ENCODE measurements at places on chromosomes 3 and 15.

DNA sequence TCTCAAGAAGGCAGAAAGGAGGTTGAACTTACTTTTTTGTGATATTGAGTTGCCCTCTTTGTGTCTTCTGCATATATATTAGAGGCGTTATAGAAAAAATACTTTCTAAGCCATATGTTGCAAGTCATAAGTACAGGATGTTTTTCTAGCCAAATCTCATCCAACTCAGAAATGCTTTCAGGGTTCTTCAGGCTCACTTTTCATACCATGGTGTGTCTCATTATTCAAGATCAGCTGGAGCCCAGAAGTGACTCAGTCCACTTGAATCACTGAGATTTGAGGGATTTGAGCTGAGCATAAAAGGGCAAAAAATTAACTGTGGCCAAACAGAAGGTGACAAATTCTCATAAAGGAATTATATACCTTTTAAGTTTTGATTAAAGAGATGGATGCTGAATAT, 157.3 kb downstream of the WNT5A start:
- DNase-seq, result peak; percentile 96

DNA sequence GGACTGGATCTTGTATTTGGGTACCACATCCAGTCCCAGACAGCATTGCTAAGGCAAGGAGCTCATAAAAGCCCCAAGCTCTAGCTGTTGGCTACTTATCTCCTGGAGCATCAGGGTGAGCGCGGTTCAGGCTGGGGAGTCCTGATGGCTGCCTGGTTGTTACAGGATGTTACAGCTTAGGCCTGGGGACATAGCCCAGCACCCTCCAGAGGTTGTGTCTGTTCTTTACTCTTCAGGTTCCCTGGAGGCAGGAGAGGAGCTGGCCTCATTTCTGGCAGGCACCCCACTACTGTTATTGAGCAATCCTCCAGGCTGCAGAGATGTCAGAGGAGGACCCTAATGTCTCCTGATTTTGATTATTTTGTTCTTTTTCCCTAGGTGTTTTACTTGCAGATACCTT, 26.6 kb downstream of the APBA2 start:
- DNase-seq, result peak; percentile 7

DNA sequence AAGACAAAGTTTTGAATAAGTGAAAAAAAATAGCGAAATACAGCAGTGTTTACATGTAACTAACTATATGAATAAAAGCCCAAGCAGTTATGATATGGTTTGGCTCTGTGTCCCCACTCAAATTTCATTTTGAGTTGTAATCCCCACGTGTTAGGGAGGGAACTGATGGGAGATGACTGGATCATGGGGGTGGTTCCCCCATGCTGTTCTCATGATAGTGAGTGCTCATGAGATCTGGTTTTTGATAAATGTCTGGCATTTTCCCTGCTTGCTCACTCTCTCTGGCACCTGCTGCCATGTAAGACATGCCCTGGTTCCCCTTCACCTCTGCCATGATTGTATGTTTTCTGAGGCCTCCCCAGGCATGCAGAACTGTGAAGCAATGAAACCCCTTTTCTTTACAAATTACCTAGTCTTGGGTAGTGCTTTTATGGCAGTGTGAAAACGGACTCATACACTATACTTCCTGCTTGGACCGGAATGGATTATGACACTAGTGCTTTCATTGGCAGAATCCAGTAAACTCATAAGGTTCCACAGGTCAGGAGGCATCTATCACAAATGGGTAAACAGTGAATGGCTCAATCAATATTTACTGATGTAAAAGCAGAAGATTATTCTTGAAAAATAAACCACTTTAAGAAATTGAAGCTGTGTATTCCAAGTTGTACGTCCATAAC, 192.1 kb downstream of the CBLB start:
- DNase-seq, result no peak

GRCh38 chr3:145533696-145534095, 627.3 kb downstream of the PLOD2 start:
- no peak for DNase-seq

DNA sequence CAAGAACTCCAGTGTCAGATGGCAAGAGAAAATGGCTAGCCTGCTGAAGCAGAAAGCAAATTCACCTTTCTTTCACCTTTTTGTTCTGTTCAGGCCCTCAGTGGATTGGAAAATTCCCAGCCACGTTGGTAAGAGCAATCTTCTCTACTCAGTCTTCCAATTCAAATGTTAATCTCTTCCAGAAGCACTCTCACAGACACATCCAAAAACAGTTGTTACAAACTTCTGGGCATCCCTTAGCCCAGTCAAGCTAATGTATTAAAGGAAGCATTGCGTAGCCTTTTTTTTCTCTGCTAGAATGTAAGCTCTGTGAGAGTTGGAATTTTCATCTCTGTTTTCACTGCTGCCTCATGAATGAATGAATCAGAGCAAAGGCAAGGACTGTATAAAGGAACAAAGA, 109.2 kb upstream of the ROBO2 start:
- DNase-seq, result no peak

GRCh38 chr15:80183306-80183705, 30.5 kb downstream of the FAH start:
- no peak for DNase-seq

GRCh38 chr3:135448520-135448919, 517.0 kb upstream of the PPP2R3A start:
- no peak for DNase-seq

DNA sequence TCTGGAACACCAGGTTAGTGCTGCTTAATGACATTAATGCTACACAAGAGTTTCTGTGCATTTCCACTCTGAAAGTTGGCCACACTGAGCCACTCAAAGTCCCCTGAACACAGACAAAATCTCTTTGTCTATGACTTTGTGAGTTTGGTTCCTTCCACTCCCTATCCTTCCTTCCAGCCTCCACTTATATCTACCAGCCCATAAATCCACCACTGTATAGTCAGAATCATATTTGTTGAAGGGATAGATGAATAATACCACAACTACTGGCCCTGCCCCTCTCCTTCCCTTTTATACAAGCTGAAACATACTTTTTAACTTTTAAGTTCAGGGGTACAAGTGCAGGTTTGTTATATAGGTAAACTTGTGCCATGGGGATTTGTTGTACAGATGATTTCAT, 127.5 kb downstream of the ABHD5 start:
- no peak for DNase-seq

GRCh38 chr3:51673181-51673801, 2.2 kb downstream of the TEX264 start:
- DNase-seq, result no peak

DNA sequence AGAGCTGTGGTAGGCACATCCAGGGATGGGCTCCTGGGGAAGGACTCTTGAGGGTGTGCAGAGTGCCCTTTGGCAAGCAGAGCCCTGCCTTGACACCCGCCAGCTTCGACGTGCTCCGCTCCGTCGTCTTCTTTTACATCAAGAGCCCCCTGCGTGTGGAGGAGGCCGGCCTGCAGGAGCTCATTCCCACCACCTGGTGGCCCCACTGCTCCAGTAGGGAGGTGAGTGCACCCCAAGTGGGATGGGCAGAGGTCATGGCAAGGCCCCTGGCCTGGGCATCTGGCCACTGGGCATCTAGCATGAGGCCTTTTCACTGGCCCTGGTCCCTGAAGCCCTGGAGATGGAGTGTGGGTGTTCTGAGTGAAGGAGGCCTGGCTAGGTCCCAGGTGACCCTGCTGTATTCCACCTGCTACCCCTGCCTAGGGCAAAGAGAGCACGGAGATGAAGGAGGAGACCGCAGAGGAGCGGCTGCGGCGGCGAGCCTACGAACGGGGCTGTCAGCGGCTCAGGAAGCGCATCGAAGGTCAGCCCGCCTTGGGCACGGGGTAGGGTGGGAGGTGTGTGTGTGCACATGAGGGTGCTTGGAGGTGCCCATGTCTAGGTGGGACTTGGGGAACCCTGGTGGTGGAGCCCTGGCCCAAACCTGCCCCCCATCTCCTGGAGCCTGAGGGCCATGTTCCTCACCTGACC, 12.2 kb downstream of the RNF123 start:
- no peak for DNase-seq

- peak; percentile 29 for DNase-seq
Measured at GRCh38 chr15:40955930-40956540, 2.8 kb downstream of the CHAC1 start.

- DNase-seq, result peak; percentile 65
Measured at GRCh38 chr3:171257251-171258203, 202.7 kb downstream of the TNIK start.

DNA sequence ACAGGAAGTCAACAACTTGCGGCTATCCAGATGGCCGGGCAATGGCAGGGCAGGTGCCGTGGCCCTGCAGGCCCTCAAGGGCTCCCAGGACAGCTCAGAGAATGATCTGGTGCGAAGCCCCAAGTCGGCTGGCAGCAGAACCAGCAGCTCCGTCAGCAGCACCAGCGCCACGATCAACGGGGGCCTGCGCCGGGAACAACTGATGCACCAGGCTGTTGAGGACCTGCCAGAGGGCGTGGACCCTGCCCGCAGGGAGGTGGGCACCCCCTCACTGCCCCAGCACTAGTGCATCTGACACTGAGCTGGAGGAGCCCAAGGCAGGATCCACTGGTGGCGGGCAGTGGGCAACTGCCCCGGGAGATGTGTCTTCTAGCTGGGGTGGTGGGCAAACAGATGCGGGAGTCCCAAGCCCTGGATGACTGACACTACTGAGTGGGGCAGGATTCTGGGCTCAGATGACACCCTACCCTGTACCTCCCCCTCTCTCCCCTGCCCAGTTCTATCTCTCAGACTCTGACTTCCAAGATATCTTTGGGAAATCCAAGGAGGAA, 15.9 kb downstream of the VILL start:
- DNase-seq, result no peak

GRCh38 chr3:99485286-99485685, 153.1 kb upstream of the COL8A1 start:
- no peak for DNase-seq

GRCh38 chr3:50423543-50423942, 64.2 kb upstream of the TMEM115 start:
- DNase-seq, result no peak
